ENCODE measurements at places on chromosomes 2 and 18. TPM values are rescaled to one million over a fixed set of nuclear protein-coding genes. Genes with fewer than 3 reads are reported as not detected.

The PDE6D gene
- total RNA-seq: 43.8 TPM

DNA sequence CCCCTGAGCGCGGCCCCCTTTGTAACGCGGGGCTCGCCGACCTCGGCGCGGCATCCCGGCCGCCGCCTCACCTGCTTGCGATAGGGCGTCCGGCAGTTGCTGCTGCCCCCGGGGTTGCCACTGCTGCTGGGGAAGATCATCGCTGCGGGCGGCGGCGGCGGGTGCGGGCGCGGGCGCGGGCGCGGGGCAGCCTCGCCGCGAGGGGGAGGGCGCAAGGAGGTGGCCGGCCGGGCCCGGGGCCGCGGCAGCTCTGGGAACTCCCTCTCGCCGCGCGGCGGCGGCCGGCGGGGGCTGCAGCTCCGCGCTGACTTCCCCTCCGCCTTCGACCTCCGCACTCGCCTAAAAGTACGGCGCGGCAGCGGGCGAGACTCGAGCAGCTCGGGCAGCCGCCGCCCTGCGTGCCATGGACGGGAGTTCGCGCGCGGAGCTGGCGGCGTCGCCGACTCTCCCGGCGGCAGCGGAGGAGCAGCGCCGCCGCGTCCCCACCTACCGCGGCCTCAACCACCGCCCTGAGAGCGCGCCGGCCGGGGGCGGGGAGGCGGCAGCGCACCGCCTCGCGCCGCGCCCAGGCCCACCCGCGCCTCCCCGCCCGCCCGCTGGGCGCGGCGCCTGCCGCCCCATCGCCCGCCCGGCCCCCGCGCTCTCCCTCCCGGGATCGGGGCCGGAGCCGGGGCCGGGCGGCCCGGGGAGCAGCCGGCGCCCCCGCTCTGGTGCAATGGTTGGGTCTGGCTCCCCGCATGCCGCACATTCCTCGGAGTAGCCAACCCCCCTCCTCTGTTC is 86.0 kb downstream of the RBMS1 start:
- H3K27ac ChIP-seq: peak overlapping the region; percentile 70
- no peaks in the 10 kb centered on the region for H3K36me3 ChIP-seq
- DNase-seq: peak; percentile 60
- H3K4me1 ChIP-seq: peaks cover 67% of the 10 kb centered on the region
- no peaks in the 10 kb centered on the region for H3K27me3 ChIP-seq

DNA sequence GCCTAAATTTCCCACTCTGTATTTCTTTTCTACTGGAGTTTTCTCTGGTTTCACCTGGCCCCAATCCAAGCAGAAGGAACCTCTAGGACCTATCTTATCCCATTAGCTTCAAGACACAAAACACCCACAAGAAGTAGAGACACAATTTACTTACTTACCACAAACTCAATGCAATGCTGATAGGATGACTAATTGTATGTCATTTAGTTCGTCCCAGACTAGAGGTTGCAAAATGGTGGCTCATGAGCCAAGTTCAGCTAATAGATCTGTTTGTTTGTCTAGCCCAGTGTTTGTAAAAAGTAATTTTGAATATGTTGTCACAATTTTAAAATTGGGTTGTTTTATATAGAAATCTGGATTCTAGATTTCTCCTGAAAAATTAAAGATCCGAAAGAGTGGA is 34.7 kb upstream of the ZSWIM2 start:
- no peak for DNase-seq
- no peak overlapping the region for H3K4me3 ChIP-seq
- no peaks in the 10 kb centered on the region for H3K27me3 ChIP-seq
- H3K27ac ChIP-seq: no peak overlapping the region

The SERPINB3 gene
- total RNA-seq: 5.6 TPM

GRCh38 chr2:65343386-65343785 is 89.0 kb downstream of the SPRED2 start:
- no peak overlapping the region for H3K4me3 ChIP-seq
- no peaks in the 10 kb centered on the region for H3K4me1 ChIP-seq
- H3K27ac ChIP-seq: no peak overlapping the region
- H3K36me3 ChIP-seq: peaks cover 15% of the 10 kb centered on the region
- no peaks in the 10 kb centered on the region for H3K27me3 ChIP-seq

DNA sequence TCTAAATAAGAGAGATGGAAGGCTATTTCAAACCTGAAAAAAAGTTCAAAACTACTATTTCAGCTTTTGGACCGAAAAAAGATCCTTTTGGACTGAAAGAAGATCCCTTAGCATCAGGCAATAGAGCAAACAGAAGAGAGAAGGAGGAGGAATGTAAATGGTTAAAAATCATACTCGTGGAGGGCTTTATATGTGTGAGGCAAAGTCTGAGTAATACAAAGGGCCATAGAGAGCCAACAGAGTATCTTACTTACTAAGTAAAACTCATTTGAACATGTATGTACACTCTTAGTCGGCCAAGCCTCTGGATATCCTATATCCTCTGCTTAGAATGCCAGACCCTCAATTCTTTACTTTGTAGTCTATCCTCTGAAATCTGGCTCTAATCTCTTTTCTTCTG is 55.7 kb downstream of the ITSN2 start:
- DNase-seq: no peak
- peaks cover 27% of the 10 kb centered on the region for H3K36me3 ChIP-seq
- no peaks in the 10 kb centered on the region for H3K4me1 ChIP-seq
- no peak overlapping the region for H3K4me3 ChIP-seq

- no peaks in the 10 kb centered on the region for H3K4me1 ChIP-seq
- H3K27me3 ChIP-seq: no peaks in the 10 kb centered on the region
- H3K27ac ChIP-seq: no peak overlapping the region
- DNase-seq: no peak
- no peaks in the 10 kb centered on the region for H3K36me3 ChIP-seq
Observed at GRCh38 chr2:2484301-2484700, 153.2 kb upstream of the MYT1L start.

- H3K4me1 ChIP-seq: peaks cover 47% of the 10 kb centered on the region
- H3K4me3 ChIP-seq: no peak overlapping the region
- no peaks in the 10 kb centered on the region for H3K36me3 ChIP-seq
- H3K27ac ChIP-seq: no peak overlapping the region
Observed at GRCh38 chr2:98486374-98486981, 41.8 kb downstream of the INPP4A start.

The ANKRD29 gene
- total RNA-seq: 31.0 TPM

- no peaks in the 10 kb centered on the region for H3K36me3 ChIP-seq
- H3K27me3 ChIP-seq: no peaks in the 10 kb centered on the region
- no peak overlapping the region for H3K4me3 ChIP-seq
Observed at GRCh38 chr2:184455624-184456023, 142.7 kb upstream of the ZNF804A start.

DNA sequence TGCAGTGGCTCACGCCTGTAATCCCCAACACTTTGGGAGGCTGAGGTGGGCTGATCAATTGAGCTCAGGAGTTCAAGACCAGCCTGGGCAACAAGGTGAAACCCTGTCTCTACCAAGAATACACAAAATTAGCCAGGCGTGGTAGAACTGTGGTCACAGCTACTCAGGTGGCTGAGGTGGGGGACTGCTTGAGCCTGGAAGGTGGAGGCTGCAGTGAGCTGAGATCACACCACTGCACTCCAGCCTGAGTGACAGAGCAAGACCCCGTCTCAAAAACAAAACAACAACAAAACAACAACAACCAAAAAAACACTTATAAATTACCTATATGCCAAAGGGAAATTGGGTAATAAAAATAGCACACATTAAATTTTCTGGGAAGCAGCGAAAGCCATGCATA is 141.6 kb downstream of the HDAC4 start:
- no peak for DNase-seq
- no peak overlapping the region for H3K4me3 ChIP-seq
- H3K36me3 ChIP-seq: no peaks in the 10 kb centered on the region
- no peak overlapping the region for H3K27ac ChIP-seq
- no peaks in the 10 kb centered on the region for H3K27me3 ChIP-seq
- H3K4me1 ChIP-seq: peaks cover 6% of the 10 kb centered on the region

The PROM2 gene
- 77.8 TPM for total RNA-seq

The C2orf74 gene
- 16.8 TPM for total RNA-seq

- peak; percentile 20 for DNase-seq
- H3K4me1 ChIP-seq: no peaks in the 10 kb centered on the region
- H3K4me3 ChIP-seq: no peak overlapping the region
- H3K27me3 ChIP-seq: peaks cover 32% of the 10 kb centered on the region
- no peak overlapping the region for H3K27ac ChIP-seq
- H3K36me3 ChIP-seq: no peaks in the 10 kb centered on the region
Observed at GRCh38 chr2:118763797-118764196, 83.7 kb downstream of the EN1 start.

The LOXHD1 gene
- not detected for total RNA-seq

DNA sequence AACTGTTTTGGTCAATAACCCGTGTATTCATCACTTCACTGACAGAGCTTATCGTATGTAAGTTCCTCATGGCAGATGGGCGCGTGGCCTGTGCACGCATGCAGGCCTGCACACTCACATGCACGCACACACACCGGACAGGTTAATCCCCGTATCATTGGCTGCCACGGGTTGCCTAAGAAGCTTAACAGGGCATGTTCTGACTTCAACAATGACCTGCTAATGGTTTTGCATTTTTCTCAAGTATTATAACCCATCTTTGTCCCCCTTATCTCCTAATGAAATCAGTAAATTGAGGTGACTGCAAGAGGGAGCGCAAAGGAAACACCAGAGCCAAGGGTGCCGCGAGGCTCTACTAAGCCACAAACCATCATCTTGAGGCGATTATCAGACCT is 399.0 kb upstream of the ID2 start:
- H3K27me3 ChIP-seq: no peaks in the 10 kb centered on the region
- no peak overlapping the region for H3K27ac ChIP-seq
- H3K4me1 ChIP-seq: no peaks in the 10 kb centered on the region
- H3K36me3 ChIP-seq: no peaks in the 10 kb centered on the region

- H3K36me3 ChIP-seq: no peaks in the 10 kb centered on the region
- no peak for DNase-seq
- H3K4me1 ChIP-seq: no peaks in the 10 kb centered on the region
- no peak overlapping the region for H3K27ac ChIP-seq
- H3K27me3 ChIP-seq: no peaks in the 10 kb centered on the region
- no peak overlapping the region for H3K4me3 ChIP-seq
Observed at GRCh38 chr18:60585670-60586069, 213.1 kb upstream of the MC4R start.

The CFAP221 gene
- not detected for total RNA-seq

- H3K27ac ChIP-seq: no peak overlapping the region
- H3K27me3 ChIP-seq: no peaks in the 10 kb centered on the region
- DNase-seq: no peak
- H3K36me3 ChIP-seq: no peaks in the 10 kb centered on the region
Observed at GRCh38 chr2:170845343-170845742, 28.7 kb downstream of the GAD1 start.

The SOWAHC gene
- 27.4 TPM for total RNA-seq

DNA sequence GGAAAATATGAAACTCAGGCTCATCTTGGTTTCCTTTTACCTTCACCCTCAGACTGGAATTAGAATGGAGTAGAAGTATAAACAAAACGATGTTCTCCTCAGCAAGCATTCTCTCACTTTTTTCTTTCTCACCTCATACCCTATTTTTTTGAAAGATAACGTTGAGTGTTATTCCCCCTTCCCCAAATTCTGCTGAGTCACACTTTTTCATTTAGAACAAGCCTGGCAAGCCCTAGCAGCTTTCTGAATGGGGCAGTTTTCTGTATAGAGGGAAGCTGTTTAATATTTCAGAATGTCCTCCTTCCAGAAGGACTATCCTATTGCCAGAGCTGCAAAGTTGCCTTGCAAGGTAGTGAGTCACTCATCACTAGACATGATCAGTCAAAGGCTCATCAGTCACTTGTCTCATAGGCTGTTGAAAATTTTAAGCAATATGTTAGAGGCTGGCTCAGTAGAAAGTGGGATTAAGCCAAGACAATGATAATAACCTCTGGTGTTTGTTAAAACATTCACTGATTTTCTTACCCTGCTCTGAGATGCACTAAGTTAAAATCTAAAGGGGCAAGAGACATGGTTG is 416.1 kb downstream of the RNF144A start:
- no peaks in the 10 kb centered on the region for H3K4me1 ChIP-seq
- H3K36me3 ChIP-seq: no peaks in the 10 kb centered on the region
- no peak overlapping the region for H3K27ac ChIP-seq
- no peak overlapping the region for H3K4me3 ChIP-seq
- H3K27me3 ChIP-seq: peaks cover 10% of the 10 kb centered on the region

The PFN4 gene
- 0.44 TPM for total RNA-seq

DNA sequence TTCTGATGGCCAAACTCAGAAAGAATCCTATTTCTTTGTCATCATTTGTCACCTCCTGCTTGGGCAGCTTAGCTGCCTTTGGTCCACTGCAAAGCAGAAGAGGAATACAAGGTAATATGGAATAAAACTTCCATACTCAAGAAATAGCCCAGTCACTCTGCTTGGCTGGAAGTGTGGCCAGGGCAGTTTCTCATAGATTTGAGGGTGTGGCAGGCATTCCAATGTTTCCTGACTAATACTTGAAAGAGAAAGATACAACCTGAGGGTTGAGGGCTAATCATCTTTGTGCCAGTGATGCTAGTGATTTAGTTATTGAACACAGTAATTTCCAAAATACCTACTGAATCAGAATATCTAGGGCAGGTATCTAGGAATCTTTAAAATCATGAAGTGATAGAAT is 83.1 kb downstream of the FAM161A start:
- H3K27me3 ChIP-seq: no peaks in the 10 kb centered on the region
- peak; percentile 87 for DNase-seq
- peak overlapping the region; percentile 94 for H3K27ac ChIP-seq
- H3K4me1 ChIP-seq: peaks cover 30% of the 10 kb centered on the region
- peak overlapping the region; percentile 33 for H3K4me3 ChIP-seq

The MAPRE3 gene
- total RNA-seq: 15.6 TPM

Data from PC-3 (cell line).